ENCODE measurements at places on chromosomes 4 and X.
A peak's percentile ranks its signal among the peaks of the same experiment; 100 is the strongest.

DNA sequence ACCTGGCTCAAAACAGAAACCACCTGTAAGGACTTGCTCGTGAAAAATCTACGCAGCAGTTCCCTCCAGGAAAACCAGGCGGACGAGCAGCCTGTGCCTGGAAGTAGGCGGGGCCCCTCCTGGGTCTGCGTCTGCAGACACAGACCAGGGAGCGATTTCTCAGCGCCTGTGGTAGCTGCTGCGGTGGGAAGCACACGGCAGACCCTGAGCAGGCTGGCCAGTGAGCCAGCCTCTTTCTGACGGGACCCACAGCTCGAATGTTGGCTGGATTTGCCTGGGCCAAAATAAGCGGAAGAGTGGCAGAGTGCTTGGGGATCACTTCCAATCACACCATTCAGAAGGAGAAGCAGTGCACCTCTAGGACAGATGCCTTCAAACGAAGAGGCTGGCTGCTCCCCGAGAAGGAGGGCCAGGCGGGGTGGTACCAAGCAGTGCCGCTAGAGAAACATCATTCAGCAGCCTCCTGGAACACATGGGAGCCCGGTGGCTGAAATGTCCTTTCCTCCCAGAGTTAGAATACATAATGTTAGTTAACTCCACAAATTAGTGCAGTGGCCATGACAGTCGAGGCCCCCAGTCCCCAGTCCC, 85.9 kb downstream of the GATB start:
- no peaks in the 10 kb centered on the region for H3K4me1 ChIP-seq
- H3K36me3 ChIP-seq = peaks cover 15% of the 10 kb centered on the region
- H3K27me3 ChIP-seq = no peaks in the 10 kb centered on the region
- no peak overlapping the region for H3K4me3 ChIP-seq
- H3K27ac ChIP-seq = no peak overlapping the region

GRCh38 chr4:81352446-81352835, 119.3 kb downstream of the RASGEF1B start:
- no peak overlapping the region for H3K27ac ChIP-seq
- no peaks in the 10 kb centered on the region for H3K4me1 ChIP-seq
- no peak for DNase-seq
- peaks cover 7% of the 10 kb centered on the region for H3K27me3 ChIP-seq
- H3K36me3 ChIP-seq = no peaks in the 10 kb centered on the region
- H3K4me3 ChIP-seq = no peak overlapping the region

DNA sequence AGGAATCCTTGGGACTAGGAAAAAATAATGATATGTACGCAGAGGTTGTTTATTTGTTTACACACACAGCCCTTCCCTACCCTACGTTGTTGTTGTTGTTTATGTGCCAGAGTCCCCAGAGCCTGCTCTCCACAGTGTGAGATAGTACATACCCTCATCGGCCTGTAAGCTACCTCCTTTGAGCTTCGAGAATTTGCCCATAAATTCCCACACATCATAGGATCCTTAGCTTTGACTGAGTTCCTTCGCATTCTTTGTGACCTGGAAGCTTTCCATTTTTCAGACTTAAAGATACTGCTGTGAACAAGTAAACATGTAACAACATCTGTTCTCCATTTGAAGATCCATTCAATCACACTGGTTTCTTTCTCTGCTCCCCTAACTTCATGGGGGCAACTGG, 114.5 kb downstream of the IRF2 start:
- no peak overlapping the region for H3K27ac ChIP-seq
- H3K27me3 ChIP-seq = no peaks in the 10 kb centered on the region
- H3K4me3 ChIP-seq = no peak overlapping the region

DNA sequence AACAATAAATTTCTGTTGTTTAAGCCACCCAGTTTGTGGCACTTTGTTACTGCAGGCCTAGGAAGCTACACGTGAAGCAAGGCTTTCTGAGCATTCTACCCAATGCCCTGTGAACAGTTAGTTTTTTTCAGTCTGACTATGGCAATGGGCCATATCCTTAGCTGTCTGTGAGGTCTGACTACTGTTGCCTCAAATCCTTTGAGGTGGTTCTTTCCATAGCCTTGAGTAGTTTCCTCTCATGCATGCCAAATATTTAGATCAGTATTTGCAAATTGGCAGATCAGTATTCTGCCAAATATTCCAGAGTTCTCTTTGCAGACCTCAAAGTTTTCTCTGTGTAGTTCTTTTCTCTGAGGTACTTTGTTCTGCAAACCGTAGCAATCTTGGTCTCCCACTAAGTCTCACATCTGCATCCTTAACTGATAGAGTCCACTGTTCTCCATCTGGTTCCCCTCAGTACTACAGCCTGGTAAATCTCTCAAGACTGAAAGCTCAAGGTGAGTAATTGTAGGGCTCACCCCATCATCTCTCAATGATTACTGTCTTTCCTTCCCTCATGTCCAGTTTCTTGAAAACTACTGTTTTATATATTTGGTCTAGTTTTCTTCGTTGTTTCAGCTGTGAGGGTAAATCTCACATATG, 984.9 kb upstream of the INTU start:
- no peaks in the 10 kb centered on the region for H3K4me1 ChIP-seq
- no peak for DNase-seq
- H3K27me3 ChIP-seq = no peaks in the 10 kb centered on the region
- no peak overlapping the region for H3K4me3 ChIP-seq
- no peak overlapping the region for H3K27ac ChIP-seq

DNA sequence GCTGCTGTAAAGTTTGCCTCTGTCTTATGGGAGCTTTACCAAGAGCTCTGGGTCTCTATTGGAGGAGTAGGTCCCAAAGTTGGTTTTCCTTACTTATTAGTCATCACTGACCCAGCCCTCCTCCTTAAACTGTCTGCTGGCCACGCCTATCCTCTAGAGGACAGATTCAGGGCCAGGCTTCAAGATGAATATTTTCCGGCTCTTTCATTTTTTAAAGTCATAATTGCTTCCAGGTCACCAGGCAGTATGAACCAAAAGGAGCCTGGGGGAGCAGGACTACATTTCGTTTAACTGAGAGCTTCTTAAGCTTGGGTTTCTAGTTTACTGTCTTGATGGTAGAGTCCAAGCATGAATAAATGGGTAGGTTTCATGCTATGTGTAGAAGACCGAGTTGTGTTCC, 13.7 kb downstream of the BCORL1 start:
- H3K27ac ChIP-seq = no peak overlapping the region
- no peak overlapping the region for H3K4me3 ChIP-seq
- no peaks in the 10 kb centered on the region for H3K36me3 ChIP-seq
- no peaks in the 10 kb centered on the region for H3K4me1 ChIP-seq

- H3K27ac ChIP-seq = peak overlapping the region; percentile 79
- H3K4me3 ChIP-seq = peak overlapping the region; percentile 70
- H3K27me3 ChIP-seq = no peaks in the 10 kb centered on the region
- H3K4me1 ChIP-seq = peaks cover 6% of the 10 kb centered on the region
- no peak for DNase-seq
- peaks cover 40% of the 10 kb centered on the region for H3K36me3 ChIP-seq
Measured at GRCh38 chrX:149939655-149939904, 1.3 kb upstream of the EOLA2 start.

DNA sequence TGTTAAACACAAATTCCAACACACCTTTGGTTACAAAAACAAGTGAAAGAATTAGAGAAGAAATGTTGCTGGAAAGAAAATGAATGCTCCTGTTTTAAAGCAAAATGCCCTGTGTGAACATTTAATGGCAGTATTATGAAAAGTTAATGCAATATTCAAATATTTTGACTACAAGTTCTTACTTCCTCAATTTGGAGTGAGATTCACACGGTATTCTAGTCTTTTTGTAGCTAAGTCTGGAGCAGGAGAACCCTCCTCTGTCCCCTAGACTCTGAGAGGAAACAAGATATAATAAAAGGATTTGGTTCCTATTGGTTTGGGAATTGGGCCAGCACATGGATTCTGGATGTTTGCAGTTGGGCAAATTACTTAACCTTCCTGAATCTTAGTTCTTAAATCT, 12.7 kb downstream of the MAD2L1 start:
- DNase-seq = no peak
- H3K27me3 ChIP-seq = no peaks in the 10 kb centered on the region
- peaks cover 2% of the 10 kb centered on the region for H3K4me1 ChIP-seq
- H3K27ac ChIP-seq = no peak overlapping the region
- no peaks in the 10 kb centered on the region for H3K36me3 ChIP-seq
- no peak overlapping the region for H3K4me3 ChIP-seq

GRCh38 chr4:113603911-113604310, 157.6 kb downstream of the CAMK2D start:
- no peaks in the 10 kb centered on the region for H3K4me1 ChIP-seq
- H3K27me3 ChIP-seq = no peaks in the 10 kb centered on the region
- H3K27ac ChIP-seq = no peak overlapping the region
- no peak for DNase-seq
- no peak overlapping the region for H3K4me3 ChIP-seq

- H3K4me3 ChIP-seq = no peak overlapping the region
- no peaks in the 10 kb centered on the region for H3K4me1 ChIP-seq
- H3K36me3 ChIP-seq = peaks cover 16% of the 10 kb centered on the region
- no peak for DNase-seq
- H3K27ac ChIP-seq = peak overlapping the region; percentile 52
Measured at GRCh38 chrX:19566359-19567222, 51.3 kb upstream of the MAP3K15 start.

GRCh38 chrX:130110379-130111219, at the start of gene ELF4:
Gene ELF4, minus strand, starts transcription at chrX:130110497. Its CDS starts 29,167 bp downstream, at chrX:130081330.
- H3K27me3 ChIP-seq = no peaks in the 10 kb centered on the region
- peak; percentile 70 for DNase-seq
- peaks cover 59% of the 10 kb centered on the region for H3K4me1 ChIP-seq
- peak within 1 kb of the TSS; percentile 76 for H3K27ac ChIP-seq
- peak within 1 kb of the TSS; percentile 83 for H3K4me3 ChIP-seq

- H3K4me1 ChIP-seq = peaks cover 33% of the 10 kb centered on the region
- H3K27ac ChIP-seq = no peak overlapping the region
- DNase-seq = peak; percentile 8
- H3K36me3 ChIP-seq = no peaks in the 10 kb centered on the region
- no peaks in the 10 kb centered on the region for H3K27me3 ChIP-seq
Measured at GRCh38 chr4:26020083-26020668, 106.2 kb downstream of the SMIM20 start.

DNA sequence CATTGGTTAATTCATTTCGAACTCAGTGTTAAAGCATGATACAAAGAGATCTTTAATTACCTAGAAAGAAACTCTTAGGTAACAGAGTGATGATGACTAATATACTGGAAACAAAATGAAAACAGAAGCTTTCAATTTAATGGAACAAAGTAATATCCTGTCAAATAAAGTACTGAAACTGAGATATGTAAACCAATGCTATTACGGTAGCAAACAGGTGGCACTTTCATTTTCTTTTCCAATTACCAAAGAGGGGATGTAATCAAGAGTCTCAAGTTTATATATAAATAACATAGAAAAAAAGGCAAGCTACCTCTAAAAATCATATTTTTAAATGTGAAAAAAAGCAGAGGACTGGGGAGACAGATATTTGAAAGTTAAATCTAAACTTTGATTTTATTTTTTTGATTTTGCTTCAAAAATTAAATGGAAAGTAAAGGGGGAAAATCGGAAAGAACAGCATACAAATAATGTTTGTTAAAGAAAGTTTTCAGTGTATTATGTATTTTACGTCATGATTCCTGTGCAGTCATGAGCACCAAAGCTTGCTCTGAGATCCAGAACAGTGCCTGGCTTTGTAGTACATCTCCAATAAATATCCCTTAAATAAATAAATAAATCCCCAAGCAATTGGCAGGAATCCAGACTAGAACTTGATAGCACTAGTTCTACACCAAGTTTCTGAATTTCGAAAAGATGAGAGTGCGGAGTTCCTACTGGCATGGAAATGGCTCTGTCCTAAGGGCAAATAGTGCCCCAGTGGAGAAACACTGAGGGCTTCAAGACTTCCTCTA, 25.0 kb upstream of the RAPGEF2 start:
- peak overlapping the region; percentile 54 for H3K27ac ChIP-seq
- no peaks in the 10 kb centered on the region for H3K27me3 ChIP-seq
- no peak overlapping the region for H3K4me3 ChIP-seq
- H3K4me1 ChIP-seq = peaks cover 8% of the 10 kb centered on the region
- DNase-seq = no peak

DNA sequence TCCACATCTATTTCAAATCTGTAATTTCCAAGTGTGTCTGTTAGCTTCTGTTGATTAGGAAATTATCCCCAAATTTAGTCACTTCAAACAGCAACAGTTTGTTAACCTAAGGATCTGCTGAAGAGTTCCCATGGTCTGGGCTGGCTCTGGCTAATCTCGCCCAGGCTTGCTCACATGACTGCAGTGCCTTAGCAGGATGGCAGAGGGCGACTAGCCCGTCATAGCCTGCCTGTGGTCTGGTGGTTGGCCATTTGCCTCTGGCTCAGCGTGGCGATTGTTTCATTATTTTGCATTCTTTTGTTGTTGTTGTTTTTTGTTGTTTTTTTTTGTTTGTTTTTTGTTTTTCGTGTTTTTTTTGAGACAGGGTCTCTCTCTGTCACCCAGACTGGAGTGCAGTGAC, 264.0 kb downstream of the TRIML1 start:
- no peak overlapping the region for H3K4me3 ChIP-seq
- no peaks in the 10 kb centered on the region for H3K27me3 ChIP-seq
- no peaks in the 10 kb centered on the region for H3K36me3 ChIP-seq
- no peak overlapping the region for H3K27ac ChIP-seq
- DNase-seq = no peak

GRCh38 chr4:87017580-87018342, 83.0 kb downstream of the AFF1 start:
- no peak for DNase-seq
- H3K4me3 ChIP-seq = no peak overlapping the region
- H3K27me3 ChIP-seq = no peaks in the 10 kb centered on the region
- H3K27ac ChIP-seq = no peak overlapping the region
- H3K4me1 ChIP-seq = peaks cover 17% of the 10 kb centered on the region

DNA sequence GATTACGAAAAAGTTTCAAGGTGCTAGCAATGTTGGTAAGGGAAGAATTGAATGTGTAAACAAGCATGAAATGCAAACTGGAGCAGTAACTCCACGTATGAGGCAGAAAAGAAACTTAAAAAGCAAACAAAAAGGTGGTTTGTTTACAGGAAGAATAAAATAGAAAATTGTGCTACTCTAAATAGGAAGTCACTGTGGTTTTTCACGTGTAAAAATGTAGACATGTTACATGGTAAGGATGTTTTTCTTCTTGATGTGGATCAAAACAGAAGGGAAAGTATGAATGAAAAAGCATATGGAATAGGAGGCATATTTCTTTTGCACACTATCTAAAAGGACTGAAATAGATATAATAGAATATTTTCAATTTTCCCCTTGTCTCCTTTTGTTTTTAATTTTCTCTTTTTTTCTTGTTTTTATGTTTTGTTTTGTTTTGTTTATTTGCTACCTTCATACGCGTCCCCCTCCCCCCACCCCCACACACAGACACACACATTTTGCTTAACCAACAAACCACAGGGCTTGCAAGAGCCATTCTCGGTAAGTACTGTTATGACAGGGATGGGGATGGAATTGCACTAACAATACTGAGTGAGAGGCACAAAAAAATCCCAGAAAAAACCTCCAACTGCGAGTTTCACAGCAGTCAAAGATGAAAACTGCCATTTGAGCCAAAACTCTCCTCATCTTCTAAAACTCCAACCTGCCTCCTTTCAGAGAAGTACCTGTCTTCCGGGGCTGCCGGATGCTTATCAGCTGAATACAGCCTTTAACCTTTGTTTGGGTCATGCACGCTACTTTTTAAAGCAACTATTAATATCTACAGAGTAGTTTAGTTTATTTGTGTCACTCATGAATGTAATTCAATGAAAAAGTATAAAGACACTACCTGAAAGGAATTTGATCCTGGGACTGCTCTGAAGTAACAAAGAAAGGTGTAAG, 135.8 kb downstream of the IL15 start:
- no peak overlapping the region for H3K4me3 ChIP-seq
- DNase-seq = no peak
- H3K27ac ChIP-seq = no peak overlapping the region
- no peaks in the 10 kb centered on the region for H3K4me1 ChIP-seq
- H3K36me3 ChIP-seq = no peaks in the 10 kb centered on the region
